Activated CD4-positive, alpha-beta T cell treated with anti-CD3 and anti-CD28 coated beads, Interleukin-2, Interleukin-6, amounts not matched to agents 100 ng/mL and 50 ng/mL, durations not matched to agents 16 hours and 8 hours (primary cell): ENCODE measurements at places on chromosomes 3 and 15.

- DNase-seq = peak; percentile 63
These were observed 72.1 kb upstream of the ETV5 start for GRCh38 chr3:186180891-186181481.

DNA sequence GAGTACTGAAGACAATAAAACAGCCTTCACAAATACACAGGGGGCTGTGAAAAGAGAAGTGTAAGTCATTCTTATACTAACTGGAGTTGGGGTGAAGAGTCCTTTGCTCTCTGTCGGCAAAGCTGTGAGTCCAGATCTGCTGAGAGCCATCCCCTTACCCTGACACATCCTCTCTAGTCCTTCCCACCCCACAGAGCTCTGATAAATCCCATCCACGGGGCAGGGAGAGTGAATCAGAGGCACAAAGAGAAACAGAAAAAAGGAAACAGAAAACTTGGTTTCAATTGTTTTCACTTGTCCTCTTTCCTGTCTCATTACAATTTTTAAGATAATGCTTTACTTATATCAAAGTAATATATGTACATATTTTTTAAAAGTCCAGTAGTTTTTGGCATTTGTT is 18.2 kb upstream of the ZNF639 start:
- DNase-seq = no peak

DNA sequence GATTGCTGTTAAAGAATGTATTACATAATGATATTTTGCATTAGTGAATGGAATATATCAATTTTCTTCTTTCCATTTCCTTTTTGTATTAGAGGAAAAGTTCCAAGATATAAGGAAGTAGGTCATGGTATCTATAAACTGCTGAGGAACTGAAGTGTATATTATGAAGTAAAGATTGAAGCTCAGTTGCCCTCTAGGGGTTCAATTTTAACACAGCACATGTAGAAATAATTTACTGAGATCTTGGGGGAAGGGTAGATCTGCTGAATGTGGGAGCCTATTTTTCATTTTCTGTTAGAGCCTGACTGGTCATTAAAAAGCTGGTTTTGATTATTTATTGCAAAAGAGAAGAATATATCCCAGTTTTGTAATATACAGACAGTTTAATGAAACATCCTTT is 45.2 kb downstream of the CMC1 start:
- DNase-seq = peak; percentile 31

DNA sequence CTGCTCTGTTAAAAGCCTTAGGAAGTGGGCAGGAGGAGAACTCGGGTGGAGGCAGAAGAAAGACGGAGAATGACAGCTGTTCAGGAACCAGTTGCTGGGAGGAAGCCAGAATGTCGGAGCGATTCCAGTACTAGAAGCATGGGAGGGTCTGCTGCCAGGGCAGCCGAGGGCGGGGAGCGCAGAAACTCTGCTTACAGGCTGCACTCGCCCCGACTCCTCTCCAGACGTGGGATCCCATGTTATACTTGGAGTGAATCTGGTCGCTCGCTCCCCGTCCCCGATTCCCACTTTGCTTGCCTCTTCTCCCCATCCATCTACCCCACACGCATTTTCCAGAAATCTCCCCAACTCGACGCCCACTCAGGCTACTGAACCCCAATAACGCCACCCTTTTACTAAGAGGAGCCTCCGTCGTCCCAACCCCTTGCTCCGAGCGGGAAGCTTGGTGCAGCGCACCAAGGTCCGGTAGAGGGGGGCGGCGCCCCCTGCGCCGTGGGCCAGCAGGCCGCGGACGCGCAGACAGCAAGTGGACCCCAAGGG is 665 bp downstream of the GATM start:
- DNase-seq = no peak

GRCh38 chr3:130341882-130342281 is 3.6 kb upstream of the COL6A5 start:
- peak; percentile 18 for DNase-seq

DNA sequence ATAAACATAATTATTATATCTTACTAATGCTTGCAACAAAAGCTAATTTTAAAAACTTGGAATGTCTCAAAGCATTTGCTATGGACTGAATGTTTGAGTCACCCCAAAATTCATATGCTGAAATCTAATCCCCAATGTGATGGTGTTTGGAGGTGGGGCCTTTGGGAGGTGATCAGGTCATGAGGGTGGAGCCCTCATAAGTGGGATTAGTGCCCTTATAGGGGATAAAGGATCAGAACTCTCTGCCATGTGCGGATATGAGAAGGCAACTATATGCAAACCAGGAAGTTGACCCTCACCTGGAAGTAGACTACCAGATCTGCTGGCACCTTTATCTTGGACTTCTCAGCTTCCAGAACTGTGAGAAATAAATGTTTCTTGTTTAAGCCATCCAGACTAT is 137.7 kb downstream of the LIPC start:
- DNase-seq = no peak

- DNase-seq = no peak
These were observed 28.8 kb downstream of the MECOM start for GRCh38 chr3:169634618-169635236.

GRCh38 chr3:55505776-55506175 is 18.7 kb upstream of the WNT5A start:
- no peak for DNase-seq

DNA sequence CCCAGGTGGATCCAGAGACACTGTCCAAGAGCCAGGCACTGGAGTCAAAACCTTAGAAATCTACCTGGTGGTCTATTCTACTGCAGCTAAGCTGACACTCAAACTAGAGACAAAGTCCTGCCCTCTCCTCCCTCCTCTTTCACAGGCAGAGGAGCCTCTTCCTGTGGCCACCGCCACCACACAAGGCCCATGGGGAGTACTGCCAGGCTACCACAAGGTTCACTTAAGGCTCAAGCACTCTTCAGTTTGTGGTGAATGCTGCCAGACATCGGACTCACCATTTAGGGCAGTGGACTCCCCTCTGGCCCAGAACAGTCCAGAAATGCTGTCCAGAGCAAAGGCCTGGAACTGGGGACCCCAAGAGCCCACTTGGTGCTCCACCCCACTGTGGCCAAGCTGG is 160.9 kb downstream of the ADAMTS17 start:
- DNase-seq = no peak

DNA sequence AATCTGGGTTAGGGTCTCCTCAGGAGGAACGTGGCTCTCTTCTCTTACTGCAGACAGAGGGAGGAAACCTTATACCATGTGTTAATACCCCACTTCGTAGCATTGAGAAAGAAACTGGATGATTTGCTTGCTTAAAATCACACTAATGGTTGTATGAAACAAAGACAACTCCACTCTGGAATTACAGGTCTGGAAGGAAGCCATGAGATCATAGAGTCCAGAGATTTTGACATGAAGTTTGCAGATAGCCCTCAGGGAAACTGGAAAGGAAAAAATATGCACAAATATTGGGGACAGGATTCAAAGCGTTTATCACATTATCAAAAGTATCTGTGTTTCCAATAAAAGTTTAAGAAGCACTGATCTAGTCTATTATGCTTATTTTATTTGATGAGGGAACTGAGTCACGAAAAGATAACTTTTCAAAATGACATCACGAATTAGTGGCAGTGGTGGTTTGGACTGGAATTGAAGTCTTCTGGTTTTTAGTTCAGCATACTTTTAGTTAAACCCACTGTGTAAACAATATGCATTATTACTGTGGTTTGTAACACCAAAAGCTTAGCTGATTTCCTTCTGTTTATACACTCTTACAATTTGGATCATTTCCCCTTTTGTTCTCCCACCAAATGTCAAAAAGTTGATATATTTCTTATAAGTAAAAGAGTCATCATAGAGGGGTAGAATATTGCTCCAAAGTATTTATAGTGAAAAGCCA is 16.8 kb downstream of the FGF7 start:
- DNase-seq = no peak

DNA sequence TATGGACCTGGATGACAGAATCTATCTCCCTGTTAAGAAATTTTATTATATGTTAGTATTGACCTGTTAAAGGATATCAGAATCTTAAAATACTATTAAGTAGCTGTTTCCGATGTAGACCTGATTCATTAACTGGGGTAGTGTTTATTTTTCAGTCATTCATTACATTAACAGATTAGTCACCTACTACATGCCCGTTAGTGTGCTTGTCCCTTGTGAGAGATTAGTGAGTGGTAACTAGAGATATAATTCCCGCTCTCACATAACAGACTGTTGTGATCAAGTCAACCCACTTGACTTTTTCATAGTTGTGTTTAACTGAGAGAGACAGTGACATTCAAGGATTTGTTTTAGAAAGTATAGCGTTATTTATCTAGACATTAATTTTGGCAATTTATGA is 166.8 kb downstream of the TCF12 start:
- no peak for DNase-seq

DNA sequence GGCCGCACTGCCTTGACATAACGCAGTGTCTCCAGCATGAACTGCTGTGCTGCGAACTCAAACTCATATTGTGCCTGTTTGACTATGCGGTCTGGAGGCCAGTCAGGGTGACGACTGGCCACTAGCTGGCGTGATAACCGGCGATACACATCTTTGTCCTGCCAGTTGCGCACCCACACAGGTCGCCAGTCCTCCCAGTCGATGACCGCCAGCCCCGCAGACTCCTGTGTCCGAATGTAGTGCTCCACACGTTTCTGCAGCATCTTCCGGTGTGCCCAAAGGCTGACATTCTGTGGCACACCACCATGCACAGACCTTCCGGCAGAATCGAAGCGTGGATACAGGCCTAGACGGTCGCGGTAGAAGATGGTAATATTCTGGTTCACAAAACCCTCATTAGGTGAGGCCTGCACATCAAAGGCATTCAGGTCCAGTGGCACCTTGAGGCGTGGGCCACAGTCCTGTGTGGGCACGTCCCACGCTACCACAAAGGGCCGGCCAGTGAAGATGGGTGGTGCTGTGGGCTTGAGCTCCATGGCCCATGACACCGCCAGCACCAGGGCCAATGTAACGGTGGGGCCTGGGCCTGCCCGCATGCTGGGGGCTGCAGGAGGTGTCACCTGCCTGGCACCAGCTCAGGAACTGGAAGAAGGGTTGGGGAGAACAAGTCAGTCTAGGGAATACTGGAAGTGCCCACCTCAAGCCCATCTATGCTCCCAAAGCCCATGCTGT is 2.5 kb downstream of the HYAL2 start:
- DNase-seq = no peak

GRCh38 chr3:185280572-185281365 is 26.9 kb upstream of the EHHADH start:
- DNase-seq = peak; percentile 48

DNA sequence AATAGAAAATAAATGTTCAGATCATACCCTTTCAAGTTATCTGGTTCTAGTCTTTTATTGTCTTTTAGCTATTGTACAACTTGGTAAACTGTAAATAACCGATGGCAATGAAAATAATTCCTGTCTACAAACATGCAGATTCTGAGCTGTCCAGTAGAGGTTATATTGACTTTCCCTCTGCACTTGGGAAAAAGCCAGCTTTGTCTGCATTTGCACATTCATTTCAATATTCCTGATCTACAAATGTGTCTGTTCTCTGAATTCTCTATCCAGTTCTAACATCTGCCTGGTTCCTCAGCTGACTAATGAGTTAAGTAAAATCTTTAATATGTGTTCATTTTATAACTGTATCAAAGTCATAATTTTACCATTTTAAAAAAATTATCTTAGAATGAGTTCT is 408.5 kb downstream of the ERC2 start:
- DNase-seq = no peak

DNA sequence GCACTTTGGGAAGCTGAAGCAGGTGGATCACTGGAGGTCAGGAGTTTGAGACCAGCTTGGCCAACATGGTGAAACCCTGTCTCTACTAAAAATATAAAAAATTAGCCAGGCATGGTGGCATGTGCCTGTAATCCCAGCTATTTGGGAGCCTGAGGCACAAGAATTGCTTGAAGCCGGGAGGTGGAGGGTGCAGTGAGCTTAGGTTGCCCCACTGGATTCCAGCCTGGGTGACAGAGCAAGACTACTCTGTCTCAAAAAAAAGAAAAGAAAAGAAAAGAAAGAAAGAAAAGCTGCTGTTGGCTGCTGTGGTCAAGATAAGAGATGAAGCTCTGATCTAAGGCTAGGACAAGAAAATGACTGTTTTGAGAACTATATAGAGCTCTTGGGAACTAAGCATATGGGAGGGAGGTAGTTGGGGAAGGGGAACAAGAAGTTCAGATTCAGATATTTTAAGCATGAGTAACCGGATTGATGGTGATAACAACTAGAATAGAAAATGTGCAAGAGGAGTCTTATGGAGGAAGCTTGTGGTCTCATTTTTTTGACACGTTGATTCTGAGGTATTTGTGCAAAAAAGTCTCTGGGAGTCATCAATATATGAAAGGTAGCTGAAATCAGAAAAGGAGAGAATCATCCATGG is 25.7 kb downstream of the DNAH12 start:
- no peak for DNase-seq

DNA sequence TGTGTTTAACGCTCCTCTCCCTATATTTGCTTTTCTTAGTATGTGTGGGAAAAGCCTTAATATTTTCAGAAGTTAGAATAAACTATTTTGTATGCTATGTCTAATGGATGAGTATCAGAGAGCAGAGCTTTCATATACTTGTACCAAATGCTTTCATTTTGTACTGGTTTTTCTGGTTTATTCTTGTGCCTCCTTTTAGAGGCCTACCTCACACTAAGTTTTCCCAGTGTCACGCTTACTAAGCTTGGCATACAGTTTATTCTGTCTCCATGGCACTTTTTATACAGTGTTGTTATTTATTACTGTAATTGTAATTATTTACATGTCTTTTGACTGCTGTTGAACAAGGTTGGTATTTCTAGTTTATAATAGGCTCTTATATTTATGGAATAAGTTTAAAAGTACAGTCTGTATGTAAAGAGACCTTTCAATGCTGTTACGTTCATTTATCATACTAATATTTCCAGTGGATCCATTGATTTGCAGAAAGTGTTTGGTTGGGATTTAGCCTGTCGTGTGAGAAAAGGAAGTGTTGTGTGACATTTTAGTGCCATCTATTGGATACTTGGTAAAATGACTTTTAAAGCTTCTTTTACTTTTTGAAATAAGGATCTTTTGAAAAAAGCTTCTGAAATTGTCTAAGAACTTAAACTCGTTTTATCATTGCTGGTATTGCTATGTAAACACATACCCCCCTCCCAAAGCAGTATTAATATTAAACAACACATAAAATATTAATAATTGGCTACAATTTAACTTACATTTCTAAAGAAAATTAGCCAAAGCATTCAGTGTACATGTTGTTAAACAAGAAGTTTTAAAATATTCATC is 5.2 kb upstream of the EBLN2 start:
- peak; percentile 37 for DNase-seq
